ENCODE measurements at places on chromosomes 5 and 9.

GRCh38 chr5:145856285-145856818 lies 16.5 kb downstream of the GRXCR2 start:
- no peak for DNase-seq

DNA sequence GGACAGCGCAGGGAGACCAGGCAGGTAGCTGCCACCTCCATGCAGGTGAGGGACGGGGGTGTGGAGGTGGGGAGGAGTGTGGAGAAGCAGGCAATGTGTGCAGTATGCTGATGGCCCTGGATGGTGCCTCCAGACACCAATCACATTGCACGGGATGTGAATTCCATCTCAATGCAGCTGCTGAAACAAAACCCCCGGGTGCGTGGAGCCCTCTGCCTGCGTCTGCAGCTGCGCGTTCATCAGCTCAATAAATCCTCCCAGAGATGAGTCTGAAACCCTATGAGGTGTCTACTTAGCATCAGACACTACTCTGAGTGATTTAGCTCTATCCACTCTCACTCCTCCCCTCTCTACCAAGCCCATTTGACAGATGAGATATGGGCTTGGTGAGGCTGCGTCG lies 10.3 kb downstream of the SOHLH1 start:
- DNase-seq, result no peak

- no peak for DNase-seq
These were observed 7.3 kb downstream of the HABP4 start for GRCh38 chr9:96457266-96457665.

- DNase-seq, result no peak
These were observed 32.6 kb upstream of the SPTLC1 start for GRCh38 chr9:92147852-92148180.

DNA sequence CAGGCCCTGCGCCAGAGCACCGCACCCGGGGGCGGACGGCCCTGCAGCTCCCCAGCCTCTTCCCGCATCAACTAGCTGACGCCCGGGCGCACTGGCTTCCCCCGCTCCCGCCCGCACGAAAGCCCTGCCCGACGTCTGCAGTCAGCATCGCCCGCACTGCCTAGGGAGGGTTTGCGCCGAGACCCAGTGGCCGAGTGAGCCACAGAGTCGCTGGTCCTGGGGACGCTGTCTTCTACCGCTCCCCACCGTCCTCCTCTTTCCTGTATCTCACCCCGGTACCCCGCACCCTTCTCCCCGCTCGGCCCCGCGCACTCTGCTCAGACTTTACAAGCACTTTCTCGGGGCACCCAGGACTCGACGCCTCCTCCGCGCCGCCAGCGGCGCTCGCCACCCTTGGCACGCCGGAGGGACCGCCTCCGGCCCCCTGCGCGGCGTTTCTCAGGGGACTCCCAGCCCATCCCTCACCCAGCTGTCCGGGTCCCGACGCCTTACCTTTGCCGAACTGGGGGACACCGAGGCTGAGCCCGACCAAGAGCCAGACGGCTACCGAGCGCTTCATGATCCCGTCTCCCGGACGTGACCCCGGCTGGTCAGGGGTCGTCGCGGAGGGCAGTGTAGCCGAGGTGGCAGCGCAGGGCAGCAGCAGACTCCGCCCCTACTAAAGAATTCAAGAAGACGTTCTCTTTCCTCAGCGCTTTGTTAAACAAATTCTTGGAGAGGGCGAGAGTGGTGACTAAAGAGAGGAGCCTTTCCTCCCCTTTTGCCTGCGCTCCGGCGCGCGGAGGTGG lies 670 bp downstream of the EDIL3 start:
- no peak for DNase-seq

DNA sequence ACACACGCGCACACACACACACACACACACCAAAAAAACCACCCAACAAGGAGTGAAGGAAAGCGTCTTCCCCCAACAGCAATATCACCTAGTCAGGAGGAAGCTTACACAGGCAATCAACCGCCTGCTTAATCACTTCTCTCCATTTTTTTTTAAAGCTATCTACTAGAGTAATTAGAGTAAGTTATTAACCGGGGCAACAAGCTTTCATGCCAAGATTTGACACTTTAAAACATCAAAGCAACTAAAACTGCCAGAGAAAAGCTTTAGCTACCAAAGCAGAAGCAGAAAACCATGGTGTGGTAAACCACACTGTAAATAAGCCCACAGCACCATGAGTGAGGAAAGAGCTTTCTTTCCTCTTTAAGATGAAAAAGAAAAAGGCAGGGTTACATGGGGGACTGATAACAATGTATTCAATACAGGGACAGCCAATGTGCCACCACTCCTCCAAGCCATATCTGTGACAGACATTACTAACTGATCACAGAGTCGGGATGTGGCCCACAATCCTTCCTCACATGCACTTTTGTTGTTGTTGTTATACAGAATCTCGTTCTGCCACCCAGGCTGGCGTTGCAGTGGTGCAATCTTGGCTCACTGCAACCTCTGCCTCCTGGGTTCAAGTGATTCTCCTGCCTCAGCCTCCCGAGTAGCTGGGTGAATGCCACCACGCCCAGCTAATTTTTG lies 282.1 kb downstream of the CRB2 start:
- no peak for DNase-seq

- DNase-seq, result no peak
These were observed 70.9 kb upstream of the SPOCK1 start for GRCh38 chr5:137570070-137570469.

- no peak for DNase-seq
These were observed 88.5 kb upstream of the ATG10 start for GRCh38 chr5:81883371-81883770.

- DNase-seq, result no peak
These were observed 52.3 kb downstream of the TLE4 start for GRCh38 chr9:79623799-79624721.

- no peak for DNase-seq
These were observed 110.3 kb downstream of the ST8SIA4 start for GRCh38 chr5:100792781-100793180.
